ENCODE measurements at places on chromosomes 11 and 22.

- no peak for DNase-seq
Measured at GRCh38 chr11:22079133-22079872, 113.6 kb upstream of the ANO5 start.

- no peak for DNase-seq
Measured at GRCh38 chr11:105589346-105589745, 20.5 kb upstream of the GRIA4 start.

DNA sequence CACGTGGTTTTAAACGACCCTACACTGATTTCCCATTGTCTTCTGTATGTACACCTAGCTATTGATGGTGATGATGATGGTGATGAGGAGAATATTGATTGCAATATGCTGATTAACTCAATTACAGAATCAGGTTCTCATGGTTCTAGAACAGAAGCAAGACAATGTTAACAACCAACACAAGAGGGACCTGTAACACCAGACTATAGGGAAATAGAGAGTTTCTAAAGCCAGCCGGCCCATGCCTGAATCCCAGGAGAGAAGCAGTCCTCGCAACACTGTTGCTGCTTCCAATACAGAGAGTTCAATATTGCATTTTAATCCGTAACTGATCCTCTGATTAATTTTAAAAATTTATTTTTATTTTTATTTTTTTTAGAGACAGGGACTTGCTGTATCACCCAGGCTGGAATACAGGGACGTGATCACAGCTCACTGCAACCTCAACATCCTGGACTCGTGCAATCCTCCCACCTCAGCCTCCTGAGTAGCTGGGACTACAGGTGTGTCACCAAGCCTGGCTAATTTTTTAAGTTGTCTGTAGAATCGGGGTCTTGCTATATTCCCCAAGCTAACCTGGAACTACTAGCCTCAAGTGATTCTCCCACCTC, 22.2 kb upstream of the UBASH3B start:
- DNase-seq: no peak

- no peak for DNase-seq
Measured at GRCh38 chr11:103170865-103171264, 61.6 kb downstream of the DYNC2H1 start.

- DNase-seq: no peak
Measured at GRCh38 chr11:117883063-117883462, 6.6 kb upstream of the FXYD6 start.

DNA sequence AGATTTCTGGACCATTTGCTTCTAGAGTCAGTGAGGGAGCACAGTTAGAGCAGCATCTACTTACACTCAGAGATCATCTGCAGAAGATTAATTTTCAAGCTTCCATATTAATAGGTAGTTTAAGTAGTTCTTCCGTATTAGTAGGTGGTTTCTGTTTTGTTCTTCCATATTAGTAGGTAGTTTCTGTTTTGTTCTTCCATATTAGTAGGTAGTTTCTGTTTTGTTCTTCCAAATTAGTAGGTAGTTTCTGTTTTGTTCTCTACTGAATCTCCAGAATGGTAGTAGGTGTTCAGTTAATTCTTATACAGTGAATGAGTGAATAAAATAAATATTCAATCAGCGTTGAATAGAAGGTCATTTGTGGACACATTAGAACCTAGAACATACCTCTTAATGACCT, 175.7 kb downstream of the TMEM135 start:
- no peak for DNase-seq
